Activated CD4-positive, alpha-beta T cell treated with anti-CD3 and anti-CD28 coated beads, Interleukin-2, amount 10 ng/mL, durations not matched to agents 24 days and 14 days (primary cell): ENCODE measurements at places on chromosomes 5 and 9.

GRCh38 chr5:34847056-34847455 lies 8.1 kb downstream of the TTC23L start:
- H3K4me1 ChIP-seq: no peaks in the 10 kb centered on the region
- H3K4me3 ChIP-seq: no peak overlapping the region
- no peak for DNase-seq
- H3K27me3 ChIP-seq: peaks cover 6% of the 10 kb centered on the region
- no peaks in the 10 kb centered on the region for H3K36me3 ChIP-seq

DNA sequence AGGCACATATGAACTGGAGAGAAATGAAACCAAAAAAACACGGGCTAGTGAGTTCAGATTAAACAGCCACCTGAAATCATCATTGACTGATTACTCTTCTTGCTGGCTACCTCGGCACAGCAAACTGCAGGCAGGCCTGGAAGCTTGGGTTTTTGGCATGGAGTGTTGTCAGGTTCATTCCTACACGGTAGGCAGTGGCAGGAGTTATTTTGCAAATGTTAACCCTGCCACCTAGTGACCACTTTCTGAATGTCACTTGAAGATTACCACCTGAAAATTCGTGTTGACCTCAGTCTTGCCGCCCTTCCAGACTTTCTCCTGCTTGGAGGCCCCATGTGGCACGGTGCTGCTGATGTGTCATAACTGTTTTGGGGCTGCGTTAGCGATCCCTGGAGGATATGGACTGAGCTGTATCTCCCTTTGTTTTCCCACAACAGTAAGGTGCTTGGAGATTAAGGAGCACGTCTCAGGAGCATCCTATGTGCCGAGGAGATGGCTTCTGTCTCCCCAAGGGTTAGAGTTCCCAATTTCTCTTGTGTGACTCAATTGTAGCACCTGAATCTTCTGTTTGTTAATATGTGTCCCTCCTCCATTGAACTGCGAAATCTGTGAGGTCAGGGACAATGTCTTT lies 12.7 kb upstream of the CD180 start:
- H3K4me3 ChIP-seq: no peak overlapping the region
- DNase-seq: peak; percentile 92
- H3K4me1 ChIP-seq: peaks cover 62% of the 10 kb centered on the region
- no peaks in the 10 kb centered on the region for H3K27me3 ChIP-seq

- peaks cover 4% of the 10 kb centered on the region for H3K4me1 ChIP-seq
- no peak overlapping the region for H3K4me3 ChIP-seq
- no peak overlapping the region for H3K27ac ChIP-seq
- peaks cover 2% of the 10 kb centered on the region for H3K36me3 ChIP-seq
- no peaks in the 10 kb centered on the region for H3K27me3 ChIP-seq
- no peak for DNase-seq
These were observed 66.6 kb downstream of the DENND1A start for GRCh38 chr9:123863164-123863855.

DNA sequence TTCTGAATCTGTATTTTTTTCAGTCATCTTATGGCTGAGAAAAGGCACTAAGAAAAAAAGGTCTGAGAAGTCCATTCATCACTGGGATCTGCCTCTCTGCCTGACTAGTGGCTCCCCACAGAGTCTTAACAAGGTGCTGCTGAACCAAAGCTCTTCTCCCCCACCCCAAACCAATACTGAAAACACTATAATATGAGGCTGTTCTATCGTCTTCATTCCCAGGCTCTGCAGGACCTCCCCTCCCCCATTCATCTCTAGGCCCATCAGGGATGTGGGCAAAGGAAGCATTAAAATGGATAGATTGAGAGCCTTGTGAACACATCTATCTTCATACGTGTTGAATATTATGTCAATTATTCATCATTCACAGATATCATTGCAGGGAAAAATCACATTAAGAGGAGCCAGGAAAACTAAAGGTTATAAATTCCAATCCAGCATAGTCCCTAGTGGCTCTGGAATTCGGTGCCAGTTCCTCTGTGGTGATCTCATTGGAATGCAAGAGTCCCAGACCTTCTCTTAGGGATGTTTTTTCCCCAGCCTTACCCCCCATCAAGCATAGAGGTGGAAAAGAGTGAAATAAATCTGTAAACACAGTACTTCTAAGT lies 44.3 kb upstream of the GPR151 start:
- H3K36me3 ChIP-seq: no peaks in the 10 kb centered on the region
- no peak for DNase-seq
- no peak overlapping the region for H3K4me3 ChIP-seq
- peaks cover 3% of the 10 kb centered on the region for H3K27me3 ChIP-seq
- H3K27ac ChIP-seq: no peak overlapping the region

- H3K27ac ChIP-seq: no peak overlapping the region
- H3K36me3 ChIP-seq: no peaks in the 10 kb centered on the region
- H3K4me3 ChIP-seq: no peak overlapping the region
- DNase-seq: no peak
- H3K27me3 ChIP-seq: no peaks in the 10 kb centered on the region
- no peaks in the 10 kb centered on the region for H3K4me1 ChIP-seq
These were observed 96.5 kb downstream of the JAKMIP2 start for GRCh38 chr5:147685993-147686392.

DNA sequence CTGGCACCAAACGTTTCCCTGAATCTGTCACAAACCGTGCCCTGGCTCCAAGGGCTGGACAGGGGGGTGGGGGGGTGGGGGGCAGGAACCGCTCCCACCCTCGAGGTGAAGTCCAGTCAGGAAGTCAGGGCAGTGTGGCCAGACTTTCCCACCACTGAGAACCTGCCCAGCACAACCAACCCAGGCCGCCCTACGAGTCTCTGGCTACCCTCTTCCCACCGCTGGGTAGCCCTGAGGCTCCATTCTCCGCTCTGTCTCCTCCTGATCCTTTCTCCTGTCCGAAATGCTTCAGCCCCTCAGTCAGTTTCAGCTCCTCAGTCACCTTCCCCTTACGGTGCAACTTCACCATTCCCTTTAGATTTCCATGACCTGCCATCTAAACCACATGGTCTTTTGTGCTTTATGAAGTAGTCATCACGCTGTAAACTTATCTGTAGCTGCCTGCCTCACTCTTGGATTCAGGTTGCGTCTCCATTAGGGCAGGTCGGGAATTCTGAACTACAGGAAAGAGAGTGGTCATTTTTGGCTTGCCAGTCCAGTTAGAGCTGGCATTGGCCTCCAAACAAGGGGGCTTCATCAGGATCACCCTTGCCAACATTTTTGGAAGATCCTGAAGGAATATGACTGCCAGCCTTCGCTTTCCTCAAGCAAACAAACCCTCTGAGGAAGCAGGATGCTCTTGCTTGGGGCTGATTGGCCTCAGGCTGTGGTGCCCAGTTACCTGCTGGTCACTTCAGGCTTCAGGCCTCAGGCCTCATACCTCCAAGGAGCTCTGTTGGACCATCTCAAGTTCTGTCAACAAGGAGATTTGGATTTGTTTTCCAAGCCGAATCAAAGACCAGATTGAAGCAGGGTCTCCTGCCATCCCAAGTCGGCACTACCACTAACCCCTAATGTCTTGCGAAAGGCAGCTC lies 794 bp upstream of the DCAF12 start:
- peaks cover 35% of the 10 kb centered on the region for H3K4me1 ChIP-seq
- peak; percentile 59 for DNase-seq
- peak overlapping the region; percentile 98 for H3K27ac ChIP-seq
- peaks cover 25% of the 10 kb centered on the region for H3K36me3 ChIP-seq
- H3K27me3 ChIP-seq: no peaks in the 10 kb centered on the region
- H3K4me3 ChIP-seq: peak overlapping the region; percentile 92

DNA sequence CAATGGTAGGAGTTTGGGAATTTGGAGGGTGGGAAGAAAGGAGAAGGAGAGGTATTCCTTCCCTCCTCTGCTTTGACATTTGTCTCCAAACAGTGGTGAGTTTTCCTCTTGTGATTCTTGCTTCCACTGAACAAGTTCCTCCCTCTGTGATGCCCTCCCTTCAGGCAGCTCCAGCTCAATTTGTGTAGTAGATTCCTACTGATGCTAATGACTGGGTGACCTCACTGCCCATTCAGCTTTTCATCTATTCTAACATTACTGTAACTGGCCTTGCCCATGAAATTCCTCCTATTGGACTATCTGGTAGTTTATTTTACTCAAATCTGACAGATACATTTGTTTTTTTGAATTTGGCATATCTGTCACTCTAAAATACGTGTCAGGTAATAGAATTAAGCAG lies 121.4 kb downstream of the NFIB start:
- H3K4me1 ChIP-seq: no peaks in the 10 kb centered on the region
- DNase-seq: no peak
- H3K27me3 ChIP-seq: no peaks in the 10 kb centered on the region
- H3K36me3 ChIP-seq: no peaks in the 10 kb centered on the region
- H3K27ac ChIP-seq: no peak overlapping the region
- no peak overlapping the region for H3K4me3 ChIP-seq

DNA sequence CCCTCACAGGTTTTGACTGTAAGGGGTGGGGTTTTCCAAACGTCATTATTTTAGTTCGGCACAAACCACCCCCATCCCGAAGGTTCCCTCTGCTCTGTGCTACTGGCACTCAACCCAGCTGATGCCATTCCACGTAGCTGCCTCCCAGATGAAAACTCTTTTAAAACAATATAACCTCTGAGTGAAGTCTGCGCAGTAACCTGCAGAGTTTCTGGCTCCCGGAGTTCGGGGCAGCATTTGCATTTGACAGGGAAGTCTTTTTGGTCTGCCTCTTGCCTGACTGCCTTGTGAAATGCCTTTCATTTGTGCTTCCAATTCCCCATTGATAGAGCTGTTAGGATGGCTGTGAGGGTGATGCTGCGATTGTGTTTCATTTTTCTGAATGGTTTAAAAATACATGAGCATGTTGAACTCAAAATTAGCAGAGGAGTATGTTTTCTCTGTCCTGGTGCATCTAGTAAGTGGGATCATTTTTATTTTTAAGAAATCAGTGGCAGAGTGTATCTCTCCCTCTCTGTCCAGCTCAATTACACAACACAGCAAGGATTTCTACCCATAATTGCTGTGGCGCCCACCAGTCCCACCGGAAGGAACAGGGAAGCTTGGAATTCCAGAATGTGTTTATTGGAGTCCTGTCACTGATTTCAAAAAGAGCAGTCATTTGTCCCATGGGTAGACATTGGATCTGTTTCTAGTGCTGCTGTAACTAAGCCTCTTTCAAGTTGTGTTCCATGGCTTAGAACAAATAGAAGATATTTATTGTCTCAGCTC lies 24.8 kb downstream of the ADCY2 start:
- no peaks in the 10 kb centered on the region for H3K4me1 ChIP-seq
- H3K4me3 ChIP-seq: no peak overlapping the region
- no peaks in the 10 kb centered on the region for H3K36me3 ChIP-seq
- no peak for DNase-seq

- H3K27ac ChIP-seq: no peak overlapping the region
- H3K36me3 ChIP-seq: no peaks in the 10 kb centered on the region
- H3K4me1 ChIP-seq: no peaks in the 10 kb centered on the region
- no peak overlapping the region for H3K4me3 ChIP-seq
- no peak for DNase-seq
- H3K27me3 ChIP-seq: peaks cover 2% of the 10 kb centered on the region
These were observed 1.5 kb upstream of the SLC6A19 start for GRCh38 chr5:1199649-1200494.

GRCh38 chr5:179294131-179294780 lies 51.0 kb downstream of the ADAMTS2 start:
- H3K36me3 ChIP-seq: no peaks in the 10 kb centered on the region
- no peaks in the 10 kb centered on the region for H3K27me3 ChIP-seq
- DNase-seq: no peak

- H3K27me3 ChIP-seq: peaks cover 2% of the 10 kb centered on the region
- H3K4me3 ChIP-seq: no peak overlapping the region
These were observed 88.1 kb upstream of the EPB41L4B start for GRCh38 chr9:109408759-109409462.

DNA sequence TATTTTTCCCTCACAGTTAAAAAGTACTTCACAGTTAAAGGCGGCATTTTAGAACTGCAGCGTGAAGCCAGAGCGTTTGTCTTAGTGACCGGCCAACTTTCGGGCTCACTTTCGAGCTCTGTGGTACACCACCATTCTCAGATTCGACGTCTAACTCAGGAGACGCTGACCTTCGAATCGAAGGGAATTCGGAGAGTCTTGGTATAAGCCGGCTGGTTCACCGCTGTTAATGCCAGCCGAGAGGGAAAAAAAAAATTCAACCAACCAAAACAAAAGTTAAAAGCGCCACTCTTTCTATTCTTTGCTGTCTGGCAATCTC lies 544 bp upstream of the SNX24 start:
- H3K36me3 ChIP-seq: no peaks in the 10 kb centered on the region
- peak overlapping the region; percentile 86 for H3K4me3 ChIP-seq
- DNase-seq: no peak
- peaks cover 35% of the 10 kb centered on the region for H3K27me3 ChIP-seq
- H3K27ac ChIP-seq: no peak overlapping the region
- H3K4me1 ChIP-seq: peaks cover 21% of the 10 kb centered on the region

GRCh38 chr5:32426440-32427151 lies 17.9 kb downstream of the ZFR start:
- no peak overlapping the region for H3K4me3 ChIP-seq
- peaks cover 20% of the 10 kb centered on the region for H3K4me1 ChIP-seq
- H3K27ac ChIP-seq: no peak overlapping the region
- DNase-seq: no peak

DNA sequence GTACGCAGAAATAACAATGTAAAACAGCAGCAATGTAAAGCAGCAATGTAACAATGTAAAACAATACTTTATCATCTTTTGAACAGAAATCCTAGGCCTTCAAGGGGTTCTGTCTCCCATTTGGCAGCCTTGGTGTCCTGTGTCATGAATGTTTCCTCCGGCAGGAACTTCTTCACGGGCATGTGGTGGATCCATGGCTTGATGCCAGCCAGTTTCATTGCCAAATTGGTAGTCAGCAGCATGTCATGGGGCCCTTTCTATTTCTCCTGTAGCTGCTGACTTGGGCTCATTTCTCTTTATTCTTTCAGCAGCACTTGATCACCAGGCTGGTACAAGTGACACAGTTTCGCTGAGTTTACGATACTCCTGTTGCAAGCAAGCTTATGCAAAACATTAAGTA lies 275.3 kb downstream of the HTR1A start:
- H3K4me3 ChIP-seq: no peak overlapping the region
- no peak for DNase-seq
- H3K36me3 ChIP-seq: no peaks in the 10 kb centered on the region
- H3K27me3 ChIP-seq: no peaks in the 10 kb centered on the region
- H3K27ac ChIP-seq: no peak overlapping the region

GRCh38 chr5:142699184-142699720 lies 13.4 kb upstream of the FGF1 start:
- DNase-seq: peak; percentile 93
- H3K36me3 ChIP-seq: no peaks in the 10 kb centered on the region
- no peak overlapping the region for H3K27ac ChIP-seq

- H3K4me3 ChIP-seq: peak overlapping the region; percentile 60
- peak overlapping the region; percentile 91 for H3K27ac ChIP-seq
- H3K4me1 ChIP-seq: peaks cover 32% of the 10 kb centered on the region
- no peak for DNase-seq
These were observed 104.8 kb downstream of the PAX5 start for GRCh38 chr9:36929350-36929675.
